Retina (tissue), 1 donor: ENCODE measurements at places on chromosomes 4 and X.

GRCh38 chr4:56301181-56301996 is 85.9 kb downstream of the AASDH start:
- peak; percentile 83 for DNase-seq

GRCh38 chr4:53734584-53735353 is 143.5 kb upstream of the LNX1 start:
- DNase-seq, result no peak

- peak; percentile 46 for DNase-seq
Observed at GRCh38 chrX:17537723-17538243, 162.8 kb downstream of the NHS start.

- DNase-seq, result no peak
Observed at GRCh38 chrX:125248931-125249330, 70.7 kb upstream of the TEX13C start.

- no peak for DNase-seq
Observed at GRCh38 chr4:66575008-66575696, 904.9 kb upstream of the EPHA5 start.

DNA sequence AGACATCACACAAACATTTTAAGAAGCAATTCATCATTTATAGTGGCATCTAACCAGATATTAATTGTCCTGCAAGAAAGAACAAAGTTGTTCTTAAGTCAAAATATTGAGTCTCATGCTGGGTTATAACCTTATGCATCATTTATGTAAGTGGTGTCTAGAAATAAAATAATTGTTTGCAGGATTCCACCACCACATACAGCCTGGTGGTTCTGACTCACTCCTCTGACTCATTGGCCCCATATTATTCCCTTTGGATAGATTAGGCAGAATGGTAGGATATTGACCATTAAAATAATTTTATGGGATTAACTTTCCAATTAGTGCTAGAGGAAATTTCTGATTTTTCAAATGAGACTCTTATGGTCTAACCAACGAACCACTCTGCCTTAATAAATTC is 384.5 kb downstream of the GRXCR1 start:
- no peak for DNase-seq

- no peak for DNase-seq
Observed at GRCh38 chr4:56102601-56103000, 153.9 kb downstream of the CEP135 start.

DNA sequence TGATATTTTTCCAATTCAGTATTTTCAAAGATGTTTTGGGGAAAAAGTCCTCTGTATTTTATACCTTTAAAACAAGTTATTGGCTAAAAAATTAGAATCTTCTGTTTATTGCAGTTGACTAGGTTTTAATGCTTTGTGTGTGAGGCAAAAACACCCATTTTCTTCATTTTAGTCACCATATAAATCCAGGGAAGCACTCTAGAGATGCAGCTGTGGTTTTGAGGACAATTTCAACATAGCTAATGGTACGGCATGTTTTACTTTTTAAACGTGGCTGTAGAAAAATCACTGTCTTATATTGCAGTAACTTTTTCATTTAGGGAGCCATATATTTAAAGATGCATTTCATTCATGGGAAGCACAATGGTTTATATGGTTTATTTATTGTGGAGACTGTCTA is 129.1 kb upstream of the PITX2 start:
- DNase-seq, result no peak

DNA sequence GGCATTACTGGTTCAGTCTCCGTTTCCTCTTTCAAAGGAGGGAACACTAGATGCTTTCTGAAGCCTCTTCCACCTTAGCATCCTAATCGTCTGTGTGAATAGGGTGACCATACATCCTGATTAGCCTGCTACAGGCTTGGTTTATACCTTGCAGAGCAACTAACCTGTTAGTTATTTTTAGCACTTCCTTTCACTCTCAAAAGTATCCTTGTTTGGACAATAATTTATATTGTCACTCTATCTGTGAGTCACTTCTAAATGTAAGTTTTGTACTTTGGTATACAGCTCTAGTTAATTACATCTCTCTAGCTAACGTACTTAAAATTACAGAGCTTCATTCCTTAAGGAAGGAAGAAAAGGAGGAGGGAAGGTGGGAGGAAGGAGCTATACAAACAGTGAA is 174.5 kb downstream of the GPC3 start:
- DNase-seq, result no peak

DNA sequence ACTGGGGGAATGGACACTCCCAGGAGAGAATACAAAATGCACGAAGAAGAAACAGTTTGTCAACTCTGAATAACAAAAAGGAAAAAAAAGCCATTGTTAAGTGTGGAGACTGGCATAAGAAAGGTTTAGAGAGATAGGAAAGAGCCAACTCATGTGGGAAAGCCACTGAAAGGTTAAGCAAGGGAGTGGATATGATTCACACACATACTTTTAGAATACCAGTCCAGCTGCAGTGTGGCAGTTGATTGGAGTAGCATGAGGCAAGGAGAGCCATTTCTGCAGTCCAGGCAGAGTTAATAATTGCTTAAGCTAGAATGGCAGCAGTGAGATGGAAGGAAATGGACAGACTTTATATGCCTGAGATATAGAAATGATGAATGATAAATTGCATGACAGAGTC is 36.9 kb upstream of the ADAD1 start:
- no peak for DNase-seq

- DNase-seq, result no peak
Observed at GRCh38 chr4:146485968-146486367, 35.8 kb downstream of the SLC10A7 start.

GRCh38 chr4:159396151-159396550 is 293.3 kb downstream of the RAPGEF2 start:
- DNase-seq, result no peak

- peak; percentile 24 for DNase-seq
Observed at GRCh38 chr4:183142571-183143550, 43.8 kb downstream of the WWC2 start.

- DNase-seq, result no peak
Observed at GRCh38 chrX:56798339-56798711, 69.3 kb downstream of the NBDY start.

GRCh38 chr4:134888156-134888555 is 686.6 kb upstream of the PABPC4L start:
- DNase-seq, result peak; percentile 7

DNA sequence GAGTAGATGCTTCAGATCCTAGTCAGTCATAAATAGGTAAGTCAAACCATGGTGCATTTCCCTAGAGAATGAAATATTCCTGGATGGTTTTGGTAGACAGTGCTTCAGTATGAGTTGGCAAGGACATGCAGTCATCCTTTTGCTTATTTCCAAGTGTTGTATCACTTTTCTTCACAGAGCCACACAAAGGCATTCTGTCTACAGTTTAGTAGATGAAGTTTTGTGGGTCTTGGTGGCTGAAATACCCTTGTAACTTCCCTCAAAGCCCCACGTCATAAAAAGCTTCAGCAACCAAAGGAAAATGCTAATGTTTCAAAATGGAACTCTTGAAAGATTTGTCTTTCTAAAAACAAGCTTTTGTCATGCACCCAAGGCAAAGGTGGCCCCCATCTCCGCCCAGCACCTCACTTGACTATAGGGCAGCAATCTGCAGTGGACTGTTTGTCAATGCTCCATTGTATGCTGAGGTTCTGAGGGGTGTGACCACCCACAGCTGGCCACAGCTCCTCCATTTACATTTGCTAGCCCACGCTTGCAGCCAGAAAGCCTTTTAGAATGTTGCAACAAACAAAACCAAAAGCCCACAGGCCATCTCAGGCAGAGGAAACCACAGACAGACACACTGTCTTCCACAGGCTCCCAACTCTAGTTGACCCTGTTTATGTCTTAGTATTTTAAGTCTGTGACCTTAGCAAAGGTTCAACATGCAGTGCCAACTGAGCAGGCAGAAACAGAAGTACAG is 87.1 kb upstream of the FAM9C start:
- no peak for DNase-seq

GRCh38 chr4:14130551-14130950 is 503.0 kb upstream of the BOD1L1 start:
- DNase-seq, result no peak

DNA sequence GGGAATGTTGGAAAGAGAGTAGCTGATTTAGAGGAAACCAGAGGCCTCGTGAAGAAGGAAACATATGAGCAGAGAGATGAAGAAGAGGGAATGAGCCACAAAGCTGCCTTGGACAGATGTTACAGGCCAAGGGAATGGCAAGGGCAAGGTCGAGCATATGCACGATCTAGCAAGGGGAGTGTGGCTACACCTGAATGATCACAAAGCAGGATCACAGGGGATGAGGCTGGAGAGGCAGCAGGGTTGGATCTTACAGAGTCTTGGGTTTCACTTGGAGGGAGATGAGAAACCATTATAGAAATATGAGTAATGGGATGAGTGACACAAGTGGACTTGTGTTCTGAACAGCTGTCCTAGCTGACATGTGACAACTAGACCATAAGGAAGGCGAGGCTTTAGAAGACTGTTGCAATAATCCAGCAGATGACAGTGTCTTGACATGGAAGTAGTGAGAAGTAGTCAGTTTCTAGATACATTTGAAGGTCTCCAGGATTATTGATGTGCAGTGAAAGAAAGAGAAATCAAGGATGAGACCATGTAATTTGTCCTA is 58.7 kb downstream of the RASGEF1B start:
- DNase-seq, result no peak

DNA sequence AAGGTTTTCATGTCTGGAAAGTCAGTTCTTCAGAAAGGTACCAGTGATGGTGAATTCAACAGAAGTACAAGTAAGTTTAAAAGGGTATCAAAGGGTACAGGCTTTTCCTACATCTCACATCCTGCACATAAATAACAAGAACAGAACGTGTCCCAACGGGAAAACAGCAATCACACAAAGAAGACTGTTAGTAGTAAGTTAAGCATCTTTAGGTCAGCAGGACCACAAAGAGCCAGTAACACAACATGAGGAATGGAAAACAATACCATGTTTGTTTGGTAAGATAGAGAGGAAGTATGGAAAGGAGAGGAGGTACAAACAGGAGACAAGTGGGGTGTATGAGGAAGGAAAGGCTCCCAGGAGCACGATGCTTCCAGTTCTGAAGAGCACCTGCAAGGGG is 43.2 kb downstream of the SAT1 start:
- DNase-seq, result no peak

- no peak for DNase-seq
Observed at GRCh38 chrX:31099536-31100090, 27.8 kb upstream of the FTHL17 start.

- no peak for DNase-seq
Observed at GRCh38 chr4:163180090-163180489, 13.4 kb upstream of the NAF1 start.

DNA sequence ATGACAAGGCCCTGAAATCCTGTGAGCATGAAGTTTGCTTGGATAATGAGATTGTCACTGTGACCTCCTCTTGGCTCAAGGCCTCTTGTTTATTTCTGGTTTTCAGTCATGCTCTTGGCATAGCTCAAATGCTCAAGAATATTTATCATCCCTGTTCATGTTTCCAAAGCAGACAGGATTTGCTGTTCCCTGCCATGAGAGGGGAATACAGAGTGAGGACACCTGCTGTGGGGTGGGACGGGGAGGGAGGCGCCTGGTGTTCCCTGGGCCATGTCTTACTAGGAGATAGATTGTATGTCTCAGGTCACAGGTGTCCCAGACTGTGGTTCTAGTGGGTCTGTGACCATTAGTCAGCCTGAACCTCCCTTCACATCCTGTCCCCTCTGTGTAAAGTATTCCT is 34.9 kb upstream of the SH3RF1 start:
- no peak for DNase-seq

GRCh38 chr4:129393976-129394375 is 298.0 kb downstream of the C4orf33 start:
- DNase-seq, result no peak

DNA sequence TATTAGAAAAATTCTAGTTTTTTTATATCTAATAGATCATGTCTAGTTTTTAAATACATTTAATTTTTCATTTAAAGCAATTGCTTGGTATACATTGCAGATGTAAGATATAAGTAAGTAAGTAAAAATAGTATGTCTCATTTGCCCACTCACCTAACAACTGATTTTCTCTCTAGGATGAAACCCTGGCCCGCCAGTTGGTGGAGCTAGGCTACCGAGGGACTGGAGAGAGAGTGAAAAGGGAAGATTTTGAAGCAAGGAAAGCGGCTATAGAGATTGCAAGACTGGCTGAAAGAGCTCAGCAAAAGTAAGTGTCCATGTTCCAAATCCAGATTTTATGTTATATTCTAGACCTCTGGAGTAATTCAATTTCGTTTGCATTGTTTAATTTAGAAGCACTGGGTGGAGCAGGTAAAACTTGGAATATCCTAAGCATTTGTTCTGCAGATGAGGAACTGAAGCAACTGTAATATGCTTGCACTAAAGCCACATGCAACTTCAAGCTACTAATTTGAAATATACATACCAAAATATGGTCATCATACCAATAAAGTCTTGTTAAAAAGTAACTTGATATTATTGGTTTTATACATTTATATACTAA is 27.1 kb downstream of the CFAP299 start:
- DNase-seq, result peak; percentile 45

GRCh38 chr4:89204624-89205023 is 93.3 kb downstream of the TIGD2 start:
- no peak for DNase-seq

DNA sequence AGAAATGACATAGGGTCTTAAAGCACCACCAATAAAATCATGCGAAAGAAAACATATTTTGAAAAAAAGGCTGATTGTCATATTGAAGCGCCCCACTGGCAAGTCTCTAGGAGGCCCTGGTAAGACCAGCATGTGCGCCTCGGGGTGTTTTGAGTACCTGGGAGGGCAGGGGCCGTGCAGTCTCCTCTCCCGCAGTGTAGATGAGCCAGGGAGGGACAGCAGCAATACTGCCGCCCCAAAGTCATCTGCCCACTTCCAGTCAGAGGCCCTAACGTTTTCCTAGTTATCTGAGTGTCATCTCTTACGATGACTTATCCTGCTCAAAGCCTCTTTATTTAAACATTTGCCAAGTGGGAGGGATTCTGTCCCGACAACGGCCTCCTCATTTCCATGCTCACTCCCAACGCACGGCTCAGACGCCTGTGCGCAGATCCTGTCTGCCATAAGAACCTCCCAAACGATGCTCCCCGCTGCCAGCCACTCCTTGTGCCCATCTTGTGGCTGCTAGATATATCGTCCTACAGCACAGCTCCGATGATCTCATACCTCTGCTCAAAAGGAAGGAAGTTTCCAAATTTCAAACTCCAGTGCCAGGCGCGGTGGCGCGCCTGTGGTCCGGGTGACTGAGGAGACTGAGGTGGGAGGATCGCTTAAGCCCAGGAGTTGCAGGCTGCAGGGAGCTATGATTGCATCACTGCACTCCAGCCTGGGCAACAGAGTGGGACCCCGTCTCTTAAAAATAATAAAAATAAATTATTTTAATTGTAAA is 17.2 kb upstream of the SCRG1 start:
- peak; percentile 23 for DNase-seq

- DNase-seq, result no peak
Observed at GRCh38 chr4:170111085-170111484, 21.3 kb upstream of the AADAT start.

- no peak for DNase-seq
Observed at GRCh38 chr4:142079959-142080358, 443.6 kb downstream of the IL15 start.
